NCI-H1436 treated with DMSO at 0.1 percent for 48 hours (cell line): ENCODE measurements at places on chromosomes 16 and 17.
A peak's percentile ranks its signal among the peaks of the same experiment; 100 is the strongest.

DNA sequence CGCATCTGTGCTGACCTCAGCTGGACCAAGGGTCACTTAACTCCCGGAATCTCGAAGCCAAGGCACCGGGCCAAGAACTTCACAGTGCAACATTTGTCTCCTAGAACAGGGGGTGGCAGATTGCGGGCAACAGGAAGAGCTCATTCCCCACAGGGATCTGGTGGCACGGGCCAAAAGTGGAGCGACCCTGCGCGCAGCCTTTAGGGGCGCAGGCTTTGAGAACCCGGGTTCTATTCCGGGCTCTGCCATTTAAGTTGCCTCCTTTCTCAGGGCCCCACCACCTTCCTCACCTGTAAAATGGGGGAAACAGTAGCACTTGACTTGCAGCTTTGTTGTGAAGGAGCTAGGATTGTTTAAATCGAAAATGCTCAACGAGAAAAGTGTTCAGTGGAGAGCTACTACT is 651 bp downstream of the SHMT1 start:
- no peak for DNase-seq

DNA sequence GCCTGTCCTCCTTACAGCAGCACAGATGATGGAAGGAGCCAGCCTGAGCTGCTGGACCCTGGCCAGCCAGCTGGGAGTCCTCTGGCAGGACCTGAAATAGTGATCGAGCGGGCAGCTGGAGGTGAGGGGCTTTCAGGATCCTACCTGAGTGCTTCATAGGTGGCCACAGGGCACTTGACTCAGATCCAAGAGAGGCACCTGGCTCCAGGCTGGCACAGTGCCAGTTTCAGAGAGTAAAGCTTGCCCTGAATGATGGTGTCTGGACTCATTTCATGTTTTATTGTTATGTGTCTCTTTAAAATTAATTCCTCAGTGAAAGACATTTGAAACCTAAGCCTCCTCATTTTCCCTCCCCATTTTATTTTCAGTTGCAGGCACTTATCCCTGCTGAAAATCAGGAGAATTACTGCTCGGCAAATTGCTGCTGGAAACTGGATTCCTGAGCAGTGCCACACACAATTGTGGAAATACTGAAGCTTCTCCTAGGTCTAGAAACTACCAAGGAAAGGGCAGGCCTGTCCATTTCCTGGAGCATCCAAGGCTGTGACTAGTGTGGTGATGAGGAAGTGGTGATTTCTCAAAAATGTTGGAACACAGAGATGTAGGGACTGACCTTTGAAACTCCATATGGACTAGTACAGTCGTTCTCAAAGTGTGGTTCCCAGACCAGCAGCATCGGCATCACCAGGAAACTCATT is 16.1 kb upstream of the ADAMTS18 start:
- peak; percentile 86 for DNase-seq

DNA sequence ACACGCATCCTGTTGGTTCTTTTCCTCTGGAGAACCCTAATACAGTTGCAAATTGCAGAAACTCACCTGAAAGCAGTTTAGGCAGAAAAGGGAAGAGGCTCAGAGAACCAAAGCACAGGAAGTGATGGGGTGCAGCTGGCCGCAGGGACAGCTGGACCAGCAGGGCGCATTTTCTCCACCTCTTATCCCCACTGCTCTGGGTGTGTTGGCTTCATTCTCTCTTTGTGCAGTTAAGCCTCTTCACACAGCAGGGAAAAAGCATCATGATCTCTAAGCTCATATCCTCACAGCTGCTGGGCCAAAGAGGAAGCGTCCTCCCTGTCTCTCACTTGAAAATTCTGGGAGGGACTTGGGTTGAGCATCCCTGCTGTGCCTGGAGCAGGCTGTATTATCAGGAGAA is 20.0 kb upstream of the LRRC75A start:
- DNase-seq, result no peak

- no peak for DNase-seq
Observed at GRCh38 chr16:610513-611381, 20.0 kb upstream of the WFIKKN1 start.

GRCh38 chr16:70294385-70295025 is 4.5 kb upstream of the DDX19B start:
- DNase-seq, result no peak

DNA sequence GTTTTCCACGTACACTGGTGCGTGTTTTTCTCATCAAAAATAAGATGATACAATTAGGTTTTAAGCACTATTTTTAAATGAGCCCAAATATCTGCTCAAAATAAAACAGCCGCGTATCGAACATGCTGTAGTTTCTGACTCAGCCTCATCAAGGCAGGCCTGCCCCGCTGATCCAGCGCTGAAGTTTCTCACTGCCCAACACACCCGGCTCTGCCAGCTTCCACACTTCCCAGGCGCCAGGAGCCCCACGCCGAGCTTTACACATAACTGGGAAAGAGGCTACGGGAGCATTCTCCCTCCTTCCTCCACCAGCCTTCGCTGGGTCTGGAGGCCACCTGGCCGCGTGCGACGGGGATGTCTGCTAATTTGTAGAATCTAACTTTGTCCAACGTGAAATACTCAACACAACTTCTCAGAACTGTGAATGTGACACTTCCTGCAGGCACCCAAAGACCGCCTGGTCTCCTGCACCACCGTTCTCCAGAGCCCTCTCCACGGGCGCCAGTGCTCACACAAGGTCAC is 42.1 kb downstream of the MAP1LC3B start:
- no peak for DNase-seq

- no peak for DNase-seq
Observed at GRCh38 chr16:88058136-88058535, 106.9 kb downstream of the BANP start.

DNA sequence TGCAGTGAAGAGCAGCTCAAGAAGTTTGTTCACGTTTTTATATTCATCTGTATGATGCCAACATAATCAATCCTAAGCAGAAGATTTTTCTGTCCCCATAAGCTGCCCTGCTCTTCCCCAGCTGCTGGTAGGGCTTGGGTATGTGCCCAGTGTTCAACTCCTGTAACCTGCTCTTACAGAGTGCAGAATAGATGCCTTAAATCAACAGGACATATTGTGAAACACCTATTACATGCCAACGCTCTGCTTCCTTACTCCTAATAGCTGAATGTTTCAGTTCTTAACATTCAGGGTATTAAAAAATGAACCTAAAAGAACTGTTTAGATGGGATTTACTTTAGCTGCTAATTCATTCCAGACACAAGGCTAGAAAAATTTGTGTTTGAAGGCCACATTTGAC is 190.9 kb downstream of the HS3ST3A1 start:
- DNase-seq, result no peak

DNA sequence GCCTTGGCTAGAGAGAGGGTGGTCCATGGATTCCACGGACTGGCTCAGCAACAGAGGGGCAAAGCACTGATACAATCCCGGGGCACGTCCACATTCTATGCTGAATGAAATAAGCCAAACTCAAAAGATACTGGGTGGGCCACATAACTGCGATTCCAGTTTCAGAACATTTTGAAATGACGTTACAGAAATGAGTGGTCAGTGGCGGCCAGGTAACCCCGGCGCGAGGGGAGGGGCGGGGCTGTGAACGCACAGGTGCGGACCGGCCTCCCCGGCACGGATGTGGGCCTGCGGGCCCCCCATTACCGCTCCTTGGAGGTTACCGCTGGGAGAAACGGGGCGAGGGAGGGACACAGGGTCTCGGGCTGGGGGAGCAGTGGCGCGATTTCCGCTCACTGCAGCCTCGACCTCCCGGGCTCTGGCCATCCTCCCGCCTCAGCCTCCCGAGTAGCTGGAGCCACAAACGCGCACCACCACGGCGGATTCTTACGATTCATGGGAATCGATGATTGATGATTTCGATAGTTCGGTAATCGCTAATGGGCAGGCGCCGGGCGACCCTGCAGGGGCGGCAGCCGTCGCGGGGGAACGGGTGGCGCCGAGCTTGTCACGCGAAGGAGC is 559 bp downstream of the MVD start:
- no peak for DNase-seq

DNA sequence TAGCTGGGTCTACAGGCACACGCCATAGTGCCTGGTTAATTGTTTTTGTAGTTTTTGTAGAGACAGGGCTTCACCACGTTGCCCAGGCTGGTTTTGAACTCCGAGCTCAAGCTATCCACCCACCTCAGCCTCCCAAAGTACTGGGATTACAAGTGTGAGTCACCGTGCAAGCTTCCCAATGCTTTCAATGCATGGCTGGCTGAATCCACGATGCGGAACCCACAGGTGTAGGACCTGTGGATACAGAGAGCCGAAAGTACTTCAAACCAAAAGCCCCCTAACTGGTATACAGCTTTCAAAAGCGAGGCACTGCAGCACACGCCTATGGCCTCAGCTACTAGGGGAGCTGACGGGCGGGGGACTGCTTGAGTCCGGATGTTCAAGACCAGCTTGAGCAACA is 44.8 kb downstream of the METTL16 start:
- no peak for DNase-seq

DNA sequence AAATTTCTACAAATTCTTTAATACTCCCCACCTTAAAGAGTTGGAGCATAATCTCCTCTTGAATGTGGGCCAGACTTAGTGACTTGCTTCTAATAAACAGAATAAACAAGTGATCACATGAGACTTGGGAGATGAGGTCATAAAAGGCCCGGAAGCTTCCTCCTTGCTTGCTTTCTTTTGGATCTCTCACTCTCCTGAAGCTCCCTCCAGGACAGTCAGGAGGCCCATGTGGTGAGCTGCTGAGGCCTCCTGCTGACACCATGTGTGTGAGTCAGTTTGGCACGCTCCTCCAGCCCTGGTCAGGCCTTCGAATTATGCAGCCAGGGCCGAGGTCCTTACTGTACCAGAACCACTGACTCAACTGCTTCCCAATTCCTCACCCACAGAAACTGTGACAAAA is 53.2 kb downstream of the NDEL1 start:
- DNase-seq, result no peak

DNA sequence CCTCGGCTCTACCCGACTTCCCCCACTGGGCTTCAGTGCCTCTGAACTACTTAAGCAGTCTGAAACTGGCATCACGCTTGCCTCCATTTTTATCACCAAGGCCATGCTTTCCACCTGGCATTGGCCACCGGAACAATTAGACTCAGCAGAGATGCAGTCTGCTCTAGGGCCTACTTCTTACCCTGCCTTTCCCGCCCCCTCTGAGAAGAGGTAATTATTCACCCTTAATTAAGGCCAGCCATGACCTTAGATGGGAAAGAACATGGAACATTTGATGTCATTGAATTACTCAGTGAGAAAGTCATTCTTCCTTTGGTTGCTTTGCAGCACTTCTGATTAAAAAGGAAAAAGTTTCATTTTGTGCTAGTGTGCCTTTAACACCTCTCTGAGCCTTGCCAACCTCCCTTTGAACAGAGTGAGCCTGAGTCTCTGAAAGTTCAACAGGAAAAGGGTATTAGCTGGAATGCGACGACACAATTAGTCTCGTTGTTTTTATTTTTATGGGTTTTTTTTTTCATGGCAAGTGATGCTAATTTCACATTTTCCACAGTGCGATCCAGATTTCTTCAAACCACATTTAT is 60.9 kb upstream of the TNRC6A start:
- no peak for DNase-seq

DNA sequence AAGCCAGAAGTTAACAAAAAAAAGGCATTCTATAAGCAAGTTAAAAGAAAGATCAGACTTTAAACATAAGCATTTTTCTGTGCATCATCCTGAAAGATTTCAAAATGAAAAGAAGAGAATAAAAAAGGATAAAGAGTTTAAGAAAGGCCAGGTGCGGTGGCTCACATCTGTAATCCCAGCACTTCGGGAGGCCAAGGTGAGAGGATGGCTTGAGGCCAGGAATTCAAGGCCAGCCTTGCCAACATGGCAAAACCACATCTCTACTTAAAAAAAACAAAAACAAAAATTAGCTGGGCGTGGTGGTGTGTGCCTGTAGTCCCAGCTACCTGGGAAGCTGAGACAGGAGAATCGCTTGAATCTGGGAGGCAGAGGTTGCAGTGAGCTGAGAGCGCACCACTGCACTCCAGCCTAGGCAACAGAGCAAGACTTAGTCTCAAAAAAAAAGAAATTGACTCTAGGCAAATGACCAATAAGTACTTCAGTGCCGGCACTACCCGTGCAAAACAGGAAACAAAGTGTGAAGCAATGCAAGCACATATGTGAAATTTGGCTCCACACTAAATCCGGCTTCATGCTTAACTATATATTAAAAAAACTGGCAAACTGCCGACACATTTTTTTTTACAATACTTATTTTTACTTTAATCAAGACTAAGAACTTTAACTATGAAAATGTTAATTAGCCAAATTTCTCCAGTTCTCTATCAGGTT is 83.2 kb upstream of the C17orf78 start:
- no peak for DNase-seq

- no peak for DNase-seq
Observed at GRCh38 chr16:15834502-15834901, 22.3 kb downstream of the MYH11 start.

- no peak for DNase-seq
Observed at GRCh38 chr17:74992223-74992622, 4.8 kb downstream of the CDR2L start.

GRCh38 chr16:88308441-88309173 is 74.2 kb upstream of the ZNF469 start:
- DNase-seq, result no peak

DNA sequence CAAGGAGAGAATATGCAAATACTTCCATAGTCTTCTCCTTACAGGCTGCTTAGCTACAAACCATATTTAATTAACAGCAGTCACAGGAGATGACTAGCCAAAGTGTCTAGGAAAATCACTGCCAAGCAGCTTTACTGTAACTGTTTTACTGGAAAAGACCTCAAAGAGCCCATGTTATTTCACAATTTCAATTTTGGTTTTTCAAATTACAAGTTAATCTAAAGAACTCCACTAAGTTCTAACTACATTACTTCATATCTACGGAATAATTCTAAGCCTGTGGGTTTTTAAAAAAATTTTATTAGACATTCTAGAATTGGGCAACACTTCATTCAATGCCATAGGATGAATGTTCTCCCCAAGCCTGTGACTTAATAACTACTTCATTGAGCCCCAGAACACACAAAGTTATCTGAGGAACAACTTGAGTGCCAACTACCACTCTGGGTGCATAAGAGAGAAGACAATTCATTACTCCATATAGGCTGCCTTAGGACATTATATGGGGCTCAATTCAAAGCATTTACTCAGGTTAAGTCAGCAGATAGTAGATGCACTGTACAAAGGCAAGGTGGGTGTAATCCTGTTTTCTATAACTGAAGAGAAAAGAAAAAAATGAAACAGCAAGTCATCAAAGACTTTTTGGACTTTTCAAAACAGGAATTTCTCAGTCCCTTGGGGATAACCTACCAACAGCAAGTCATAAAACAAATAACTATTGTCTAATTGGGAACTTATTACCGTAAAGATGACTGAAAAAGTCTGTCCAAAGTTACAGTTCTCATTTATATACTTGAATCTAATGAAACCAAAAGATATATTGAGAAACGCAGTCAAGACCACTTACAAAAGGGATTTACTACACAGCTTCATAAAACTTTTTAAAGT is 33.0 kb downstream of the STAT3 start:
- DNase-seq, result no peak

DNA sequence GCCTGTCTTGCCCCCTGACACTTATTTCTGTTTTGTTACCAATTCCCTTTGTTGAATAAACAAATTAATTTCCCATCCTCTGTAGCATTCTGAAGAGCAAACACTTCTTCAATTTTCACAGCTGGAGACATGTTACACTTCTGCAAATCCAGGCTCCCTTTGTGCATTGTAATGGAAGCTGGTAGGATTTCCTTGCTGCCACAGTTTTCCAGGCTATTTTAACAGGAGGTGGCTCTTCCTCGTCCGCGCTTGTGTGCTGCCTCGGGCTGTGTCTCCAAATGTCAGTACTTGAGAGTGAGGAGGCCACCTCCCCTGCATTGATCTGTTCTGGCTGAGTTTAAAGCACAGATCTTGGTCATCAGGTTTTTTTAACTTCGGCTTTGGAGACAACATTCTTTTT is 40.0 kb downstream of the SOST start:
- no peak for DNase-seq
